Stimulated activated CD8-positive, alpha-beta memory T cell treated with anti-CD3 and anti-CD28 coated beads, Interleukin-2, amount 100 ng/mL, for 1 hour (primary cell): ENCODE measurements at places on chromosomes 3 and 15.
A peak's percentile ranks its signal among the peaks of the same experiment; 100 is the strongest.

DNA sequence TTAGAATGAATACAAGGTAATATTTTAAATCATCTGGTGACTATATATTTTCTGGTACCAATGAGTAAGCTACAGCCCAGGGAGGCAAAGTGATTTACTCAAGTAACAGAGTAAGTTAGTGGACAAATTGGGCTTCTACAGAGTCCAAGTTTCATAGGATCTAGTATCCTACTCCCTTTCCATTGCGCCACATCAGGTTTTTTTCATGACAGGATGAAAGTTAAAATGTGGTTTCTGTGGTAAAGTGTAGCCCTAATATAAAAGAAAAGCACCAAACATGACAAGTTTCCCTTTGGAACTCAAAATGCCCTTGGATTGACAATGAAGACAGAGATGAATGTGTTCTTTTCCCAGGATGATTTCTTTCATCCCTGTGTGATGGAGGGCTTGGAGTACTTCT, 350.8 kb upstream of the ZNF385D start:
- no peak for DNase-seq

DNA sequence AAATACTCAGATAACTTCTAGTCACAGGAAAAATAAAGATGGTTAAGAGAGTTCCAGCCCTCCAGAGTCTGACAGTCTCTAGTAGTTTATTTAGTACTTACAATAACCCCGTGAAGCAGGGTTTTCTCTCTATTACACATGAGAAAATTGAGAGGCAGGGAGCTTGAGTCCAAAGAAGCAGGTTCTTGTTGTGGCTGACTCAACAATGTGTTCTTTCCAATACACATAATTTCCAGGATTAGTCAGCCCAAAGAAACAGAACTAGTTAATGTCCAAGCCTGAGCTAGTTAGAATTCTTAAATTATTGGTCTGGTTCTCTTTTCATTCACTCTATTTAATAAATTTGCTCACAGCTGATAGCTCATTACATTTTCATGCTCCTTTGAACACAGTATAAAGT, 49.9 kb downstream of the ALDH1A2 start:
- DNase-seq: no peak

- no peak for DNase-seq
These were observed 4.1 kb downstream of the CAMK2N2 start for GRCh38 chr3:184257083-184257915.

GRCh38 chr3:10977892-10978510, 14.5 kb upstream of the SLC6A1 start:
- DNase-seq: no peak

DNA sequence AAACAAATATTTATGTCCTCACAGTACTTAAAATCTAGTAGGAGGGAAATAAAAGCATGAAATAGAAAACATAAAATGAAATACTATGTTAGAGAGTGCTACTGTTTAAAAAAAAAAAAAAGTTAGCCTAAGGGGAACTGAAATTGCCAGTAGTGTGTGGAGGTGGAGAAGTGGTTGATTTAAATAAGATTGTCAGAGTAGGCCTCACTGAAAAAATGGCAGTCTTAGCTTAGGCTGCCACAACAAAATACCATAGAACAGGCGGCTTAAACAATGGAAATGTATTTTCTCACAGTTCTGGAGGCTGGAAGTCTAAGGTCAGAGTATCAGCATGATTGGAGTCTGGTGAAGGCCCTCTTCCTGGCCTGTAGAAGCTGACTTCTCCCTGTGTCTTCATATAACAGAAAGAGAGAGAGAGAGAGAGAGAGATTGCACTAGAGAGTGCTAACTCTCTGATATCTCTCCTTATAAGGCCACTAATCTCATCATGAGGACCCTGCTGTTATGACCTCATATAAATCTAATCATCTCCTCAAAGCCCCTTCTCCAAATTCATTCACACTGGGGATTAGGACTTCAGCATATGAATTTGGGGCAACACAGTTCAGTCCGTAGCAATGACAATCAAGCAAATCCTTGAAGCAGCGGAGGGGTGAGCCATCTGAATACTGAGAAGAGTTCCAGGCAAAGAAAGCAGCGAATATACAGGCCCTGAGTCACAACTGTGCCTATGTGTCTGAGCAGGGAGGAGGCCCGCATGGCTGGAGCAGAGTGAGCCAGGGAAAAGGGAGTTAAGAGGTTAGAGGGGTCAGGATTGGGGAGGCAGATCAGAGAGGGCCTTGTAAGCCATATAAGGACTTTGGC, 23.6 kb upstream of the LRRC34 start:
- no peak for DNase-seq

DNA sequence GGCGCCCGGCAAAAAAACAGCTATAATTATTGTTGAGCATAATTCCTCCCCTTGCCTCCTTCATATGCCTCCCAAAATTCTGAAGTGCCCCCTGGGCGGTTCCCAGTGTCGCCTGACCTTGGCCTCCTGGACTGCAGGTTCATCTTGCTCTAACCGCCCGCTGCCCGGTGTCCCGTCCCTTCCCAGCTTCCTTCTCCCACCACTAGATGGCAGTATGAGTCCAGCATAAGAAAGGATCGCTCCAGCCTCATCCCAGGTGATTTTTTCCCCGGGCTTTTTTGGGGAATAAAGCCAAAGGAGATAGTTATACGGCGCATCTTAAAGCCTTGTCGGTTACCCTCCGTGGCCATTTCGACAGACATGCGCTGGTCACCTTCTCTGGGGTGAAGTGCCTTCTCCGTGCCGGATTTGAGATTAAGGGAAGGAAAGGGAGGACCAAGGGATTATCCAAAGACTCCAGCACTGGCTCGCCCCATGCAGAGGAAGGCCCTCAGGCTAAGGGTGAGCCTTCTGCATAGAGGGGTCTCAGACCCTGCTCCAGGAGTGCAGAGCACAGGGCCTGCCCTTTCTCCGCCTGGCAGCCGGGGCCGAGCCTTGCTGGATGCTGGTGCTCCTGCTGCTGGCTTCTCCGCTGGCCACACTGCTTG, 45.8 kb upstream of the TRA2B start:
- peak; percentile 23 for DNase-seq

- DNase-seq: no peak
These were observed 95.1 kb downstream of the FOXP1 start for GRCh38 chr3:71488391-71488809.

- DNase-seq: no peak
These were observed 41.5 kb downstream of the CD200R1L start for GRCh38 chr3:112805126-112805525.

DNA sequence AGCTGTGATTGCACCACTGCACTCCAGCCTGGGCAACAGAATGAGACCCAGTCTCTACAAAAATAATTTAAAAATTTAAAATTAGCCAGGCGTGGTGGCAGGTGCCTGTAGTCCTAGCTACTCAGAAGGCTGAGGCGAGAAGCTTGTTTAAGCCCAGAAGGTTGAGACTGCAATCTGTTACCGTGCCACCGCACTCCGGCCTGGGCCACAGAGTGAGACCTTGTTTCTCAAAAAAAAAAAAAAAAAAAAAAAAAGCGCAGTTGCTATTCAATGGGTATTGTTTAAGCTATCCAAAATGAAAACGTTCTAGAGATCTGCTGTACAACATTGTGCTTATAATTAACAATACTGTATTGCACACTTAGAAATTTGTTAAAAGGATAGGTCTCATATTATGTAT, 24.0 kb downstream of the ZNF148 start:
- DNase-seq: no peak

GRCh38 chr3:22959593-22959992, 243.5 kb upstream of the UBE2E2 start:
- no peak for DNase-seq

DNA sequence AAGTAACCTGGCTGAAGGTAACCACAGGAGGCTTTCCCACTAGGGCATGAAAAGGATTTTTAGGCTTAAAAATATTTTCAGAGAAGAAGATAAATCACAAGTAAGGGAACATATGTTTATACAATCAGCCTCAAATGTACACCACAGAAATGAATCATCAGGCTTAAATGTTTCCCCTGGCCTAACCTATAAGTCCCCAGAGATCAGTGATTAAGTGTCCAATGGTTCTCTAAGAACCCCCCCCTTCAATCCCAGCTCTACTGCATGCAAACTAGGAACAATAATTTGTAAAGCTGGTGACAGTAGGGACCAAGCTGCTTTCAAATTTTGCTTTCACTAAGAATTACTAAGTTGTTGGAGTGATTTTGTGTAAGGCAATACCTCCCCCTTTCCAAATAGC, 431.6 kb upstream of the LMCD1 start:
- DNase-seq: no peak

DNA sequence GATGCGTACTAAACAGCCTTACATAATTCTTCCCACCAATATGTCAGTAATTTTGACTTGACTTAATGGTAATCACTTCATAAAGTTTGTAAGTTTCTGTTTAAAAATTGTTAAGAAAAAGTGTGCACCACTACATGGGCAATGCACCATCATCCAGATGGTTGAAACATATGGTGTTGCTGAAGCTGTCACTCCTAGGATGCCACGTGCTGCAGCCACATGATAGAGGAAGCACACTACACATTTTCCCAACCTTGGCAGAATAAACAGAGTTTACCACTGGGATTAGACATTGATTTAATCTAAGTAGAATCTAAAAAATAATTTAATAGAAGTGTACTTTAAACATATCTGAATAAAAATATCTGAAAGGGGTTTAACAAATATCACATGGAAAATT, 1209.9 kb downstream of the NSUN3 start:
- no peak for DNase-seq

DNA sequence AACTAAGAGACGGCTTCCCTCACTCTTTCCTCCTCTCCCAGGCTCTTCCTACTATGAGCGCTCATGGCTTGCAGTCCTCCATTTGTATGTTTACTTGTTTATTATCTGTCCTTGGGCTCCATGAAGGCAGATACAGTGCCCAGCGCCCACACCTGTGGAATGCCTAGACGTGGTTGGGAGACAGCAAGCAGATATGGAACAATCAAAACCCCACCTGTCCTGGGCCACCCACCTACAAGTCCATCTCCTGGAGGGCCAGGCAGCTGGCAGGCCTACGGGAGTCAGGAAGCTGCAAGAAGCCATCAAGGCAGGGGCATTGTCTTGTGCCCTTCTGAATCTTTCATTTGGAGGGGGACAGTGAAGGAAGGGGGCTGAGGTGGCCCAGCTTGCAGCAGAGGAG, 104.7 kb downstream of the IQSEC1 start:
- no peak for DNase-seq

- DNase-seq: no peak
These were observed 45.1 kb downstream of the COLQ start for GRCh38 chr3:15476378-15476777.

GRCh38 chr3:5055357-5056110, 66.6 kb upstream of the ARL8B start:
- no peak for DNase-seq
